Activated T-cell treated with anti-CD3 and anti-CD28 coated beads, Interleukin-2, amount 50 U/mL, for 72 hours (primary cell): ENCODE measurements at places on chromosomes 1 and 21. TPM values are rescaled to one million over a fixed set of nuclear protein-coding genes. Genes with fewer than 3 reads are reported as not detected.

The SPRR2E gene
- not detected for total RNA-seq

The HES3 gene
- total RNA-seq: not detected

The ADAMTS4 gene
- 7.7 TPM for total RNA-seq

The RAVER2 gene
- 2.7 TPM for total RNA-seq

The OLIG1 gene
- total RNA-seq: not detected

The NADK gene
- 54.0 TPM for total RNA-seq

The GLUL gene
- total RNA-seq: 96.1 TPM

The TAF1A gene
- 15.1 TPM for total RNA-seq

The CD53 gene
- total RNA-seq: 170 TPM

The WDR77 gene
- 15.7 TPM for total RNA-seq

The KIF21B gene
- 91.7 TPM for total RNA-seq

GRCh38 chr1:38239258-38239835, 192.8 kb upstream of the POU3F1 start:
- H3K27ac ChIP-seq: no peak overlapping the region
- H3K4me3 ChIP-seq: no peak overlapping the region
- H3K4me1 ChIP-seq: no peaks in the 10 kb centered on the region
- H3K36me3 ChIP-seq: no peaks in the 10 kb centered on the region
- H3K27me3 ChIP-seq: peaks cover 10% of the 10 kb centered on the region

DNA sequence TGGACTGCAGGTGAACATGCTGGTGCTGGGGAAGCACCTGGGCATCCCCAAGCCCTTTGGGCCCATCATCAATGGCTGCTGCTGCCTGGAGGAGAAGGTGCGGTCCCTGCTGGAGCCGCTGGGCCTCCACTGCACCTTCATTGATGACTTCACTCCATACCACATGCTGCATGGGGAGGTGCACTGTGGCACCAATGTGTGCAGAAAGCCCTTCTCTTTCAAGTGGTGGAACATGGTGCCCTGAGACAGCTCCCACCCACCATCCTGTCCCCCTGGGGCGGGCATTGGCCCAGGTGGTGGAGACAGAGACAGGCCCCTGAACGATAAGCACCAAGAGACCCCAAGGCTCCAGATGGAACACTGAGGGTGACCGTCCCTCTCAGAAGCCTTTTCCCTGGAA, 25.2 kb upstream of the PADI4 start:
- no peak for DNase-seq
- peaks cover 9% of the 10 kb centered on the region for H3K27me3 ChIP-seq
- H3K4me3 ChIP-seq: no peak overlapping the region

DNA sequence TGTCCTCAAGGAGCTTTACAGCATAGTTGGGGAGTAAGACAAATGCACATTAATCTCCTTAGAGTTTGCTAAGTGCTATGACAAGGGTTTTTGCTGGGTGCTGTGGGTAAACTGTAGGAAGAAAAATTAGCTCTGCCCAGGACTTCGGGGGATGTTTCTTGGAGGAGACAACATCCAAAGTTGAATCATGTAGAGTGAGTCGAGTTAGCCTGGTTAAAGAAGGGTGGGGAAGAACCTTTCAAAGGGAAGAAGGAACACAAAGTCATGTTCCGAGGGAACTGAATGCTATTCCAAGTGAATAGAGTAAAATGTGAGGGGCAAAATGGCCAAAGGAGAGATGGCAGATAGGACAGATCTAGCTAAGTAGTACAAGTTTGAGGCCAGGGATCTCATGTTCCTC, 17.1 kb downstream of the SPRTN start:
- no peak overlapping the region for H3K4me3 ChIP-seq
- no peak overlapping the region for H3K27ac ChIP-seq
- H3K36me3 ChIP-seq: peaks cover 7% of the 10 kb centered on the region
- no peak for DNase-seq

DNA sequence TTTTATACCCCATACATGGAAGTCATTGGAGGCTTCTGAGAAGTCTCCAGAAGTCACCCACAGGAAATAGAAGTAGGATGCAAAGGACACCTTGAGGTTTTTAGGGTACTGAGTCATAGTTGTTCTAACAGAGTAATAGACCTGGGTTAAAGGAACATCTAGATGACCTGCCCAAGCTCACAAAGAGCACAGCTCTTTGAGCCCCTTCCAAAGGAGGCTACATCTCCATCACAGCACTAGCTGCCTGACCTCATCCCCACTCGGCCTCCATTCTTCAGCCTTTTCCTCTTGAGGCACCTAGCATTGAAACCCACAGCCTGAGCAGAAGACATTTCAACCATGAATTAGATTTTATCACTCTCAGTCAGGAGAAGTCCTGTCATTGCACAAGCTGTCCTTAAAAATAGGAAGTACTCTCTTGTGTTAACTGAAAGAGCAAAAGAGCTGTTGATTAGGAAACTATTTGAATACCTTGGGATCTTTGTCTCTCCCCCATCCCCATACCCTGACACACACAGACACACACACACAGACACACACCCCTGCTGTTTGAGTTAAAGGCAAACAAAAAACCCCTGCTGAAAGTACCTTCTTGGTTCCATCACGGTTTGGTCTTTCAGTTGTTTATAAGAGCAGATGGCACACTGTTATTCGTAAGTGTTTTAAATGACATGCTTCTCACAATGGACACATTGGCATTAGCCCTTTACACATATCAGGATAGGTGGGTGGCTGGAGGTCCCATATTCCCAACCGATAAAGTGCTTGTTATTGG, 22.2 kb downstream of the MKNK1 start:
- H3K27me3 ChIP-seq: no peaks in the 10 kb centered on the region
- peak overlapping the region; percentile 70 for H3K27ac ChIP-seq
- peak overlapping the region; percentile 69 for H3K4me3 ChIP-seq
- H3K4me1 ChIP-seq: peaks cover 25% of the 10 kb centered on the region
- DNase-seq: peak; percentile 11

- peaks cover under 1% of the 10 kb centered on the region for H3K4me1 ChIP-seq
- peaks cover 1% of the 10 kb centered on the region for H3K27me3 ChIP-seq
- H3K36me3 ChIP-seq: peaks cover 4% of the 10 kb centered on the region
- H3K4me3 ChIP-seq: no peak overlapping the region
Observed at GRCh38 chr1:61089338-61089737, 7.0 kb downstream of the NFIA start.

- H3K4me3 ChIP-seq: peak overlapping the region; percentile 93
- DNase-seq: no peak
- H3K27ac ChIP-seq: no peak overlapping the region
- H3K36me3 ChIP-seq: no peaks in the 10 kb centered on the region
Observed at GRCh38 chr1:205287076-205287475, 34.5 kb downstream of the NUAK2 start.

DNA sequence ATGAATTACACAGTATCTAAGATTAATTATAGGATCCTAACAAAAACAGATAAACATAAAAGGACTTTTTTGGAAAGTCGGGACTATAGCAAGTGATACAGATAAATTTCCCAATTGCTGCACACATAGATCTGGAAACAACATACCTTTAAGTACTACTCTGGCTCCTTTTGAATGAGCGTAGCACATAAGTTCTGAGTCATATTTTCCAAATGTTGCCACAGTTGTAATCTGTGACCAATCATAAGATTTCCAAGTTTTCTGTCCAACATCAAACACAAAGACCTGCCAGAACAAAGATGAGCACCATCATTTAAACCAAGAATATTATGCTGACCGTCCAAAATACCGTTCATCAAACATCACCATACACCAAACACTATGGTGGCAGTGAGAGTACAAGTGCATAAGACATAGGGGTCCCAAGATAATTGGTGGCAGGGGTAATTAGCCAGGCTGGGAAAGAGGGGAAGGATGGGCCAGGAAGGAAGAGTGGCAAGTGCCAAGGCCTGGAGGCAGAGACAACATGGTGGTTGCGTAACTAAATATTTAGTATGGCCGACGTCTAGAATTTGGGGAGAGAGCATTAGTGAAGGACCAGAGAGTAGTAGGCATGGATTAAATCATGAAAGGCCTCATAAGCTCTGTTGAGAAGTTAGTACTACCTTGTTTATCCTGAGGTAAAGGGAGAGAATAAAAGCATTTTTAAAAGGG, 3.6 kb downstream of the CTBS start:
- peak overlapping the region; percentile 83 for H3K27ac ChIP-seq
- peaks cover 57% of the 10 kb centered on the region for H3K4me1 ChIP-seq
- no peak for DNase-seq
- H3K27me3 ChIP-seq: no peaks in the 10 kb centered on the region

GRCh38 chr1:205353612-205354011, 3.1 kb downstream of the KLHDC8A start:
- H3K4me1 ChIP-seq: no peaks in the 10 kb centered on the region
- H3K27ac ChIP-seq: no peak overlapping the region
- no peak for DNase-seq
- no peak overlapping the region for H3K4me3 ChIP-seq

- no peak overlapping the region for H3K27ac ChIP-seq
- DNase-seq: no peak
- no peaks in the 10 kb centered on the region for H3K36me3 ChIP-seq
- no peak overlapping the region for H3K4me3 ChIP-seq
Observed at GRCh38 chr1:59285691-59286090, 11.2 kb upstream of the FGGY start.

DNA sequence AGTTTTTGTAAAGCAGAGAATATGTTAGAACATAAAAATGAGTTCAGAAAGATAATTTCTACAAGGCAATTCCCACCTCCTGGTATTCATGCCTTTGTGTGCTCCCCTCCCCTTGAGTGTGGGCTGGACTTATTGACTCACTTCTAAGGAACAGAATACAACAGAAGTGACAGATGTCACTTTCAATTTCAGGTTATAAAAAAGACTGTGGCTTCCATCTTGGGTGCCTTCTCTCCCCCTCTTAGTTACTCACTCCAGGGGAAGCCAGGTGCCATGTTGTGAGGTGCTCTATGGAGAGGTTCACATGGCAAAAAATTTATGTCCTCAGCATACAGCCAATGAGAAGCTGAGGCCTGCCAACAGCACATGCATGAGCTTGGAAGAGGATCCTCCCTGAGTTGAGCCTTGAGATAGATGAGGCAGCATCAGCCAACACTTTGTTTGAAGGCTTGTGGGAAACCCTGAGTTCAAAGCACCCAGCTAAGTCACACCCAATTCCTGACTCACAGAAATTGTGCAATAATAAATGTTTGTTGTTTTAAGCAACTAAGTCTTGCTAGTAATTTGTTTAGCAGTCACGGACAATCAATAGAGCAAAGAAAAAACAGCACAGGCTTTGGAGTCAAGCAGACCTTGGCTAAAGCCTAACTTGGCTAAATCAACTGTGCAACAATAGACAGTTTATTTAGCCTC, 73.5 kb upstream of the NGF start:
- peaks cover 31% of the 10 kb centered on the region for H3K27me3 ChIP-seq
- H3K27ac ChIP-seq: no peak overlapping the region
- H3K4me1 ChIP-seq: peaks cover 17% of the 10 kb centered on the region
- DNase-seq: no peak

DNA sequence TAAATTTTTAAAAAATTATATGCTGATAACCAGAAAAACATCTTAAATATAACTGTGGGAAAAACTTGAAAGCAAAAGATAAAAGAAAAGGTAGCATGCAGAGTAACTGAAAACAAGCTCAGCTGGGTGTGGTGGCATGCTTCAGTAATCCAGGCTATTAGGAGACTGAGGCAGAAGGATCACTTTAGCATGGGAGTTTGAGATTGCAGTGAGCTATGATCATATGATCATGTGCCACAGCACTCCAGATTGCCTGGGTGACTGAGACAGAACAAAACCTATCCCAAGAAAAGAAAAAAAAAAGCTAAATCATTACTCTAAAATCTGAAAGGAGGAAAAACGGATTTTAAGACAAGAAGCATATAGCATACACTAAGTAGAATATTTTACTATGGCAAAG, 1624.0 kb downstream of the AMY1C start:
- H3K27ac ChIP-seq: no peak overlapping the region
- H3K4me3 ChIP-seq: no peak overlapping the region
- H3K27me3 ChIP-seq: no peaks in the 10 kb centered on the region
- H3K36me3 ChIP-seq: no peaks in the 10 kb centered on the region

DNA sequence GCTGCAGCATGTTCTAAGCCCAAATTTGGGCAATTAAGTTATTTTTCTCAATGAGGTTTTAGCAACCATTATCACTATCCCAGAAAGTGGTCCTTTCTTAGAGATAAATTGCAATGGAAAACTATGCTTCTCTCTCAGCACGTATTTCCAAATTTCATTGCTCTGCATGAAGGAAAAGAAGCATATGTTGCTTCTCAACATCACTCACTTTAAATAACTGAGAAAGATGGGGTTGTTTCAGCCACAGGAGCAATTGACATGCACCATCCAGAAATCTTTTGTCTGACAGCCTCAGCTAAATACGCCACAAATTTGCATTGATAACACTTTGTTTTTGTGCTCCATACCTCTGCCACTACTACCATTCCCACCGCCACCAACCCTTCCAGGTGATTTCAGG, 157.6 kb upstream of the PKN2 start:
- no peak overlapping the region for H3K27ac ChIP-seq
- H3K36me3 ChIP-seq: no peaks in the 10 kb centered on the region
- no peaks in the 10 kb centered on the region for H3K4me1 ChIP-seq
- H3K27me3 ChIP-seq: no peaks in the 10 kb centered on the region

GRCh38 chr1:6801966-6802365, 16.7 kb downstream of the CAMTA1 start:
- H3K4me3 ChIP-seq: no peak overlapping the region
- no peak overlapping the region for H3K27ac ChIP-seq
- DNase-seq: no peak
- no peaks in the 10 kb centered on the region for H3K27me3 ChIP-seq
- H3K4me1 ChIP-seq: peaks cover 28% of the 10 kb centered on the region

DNA sequence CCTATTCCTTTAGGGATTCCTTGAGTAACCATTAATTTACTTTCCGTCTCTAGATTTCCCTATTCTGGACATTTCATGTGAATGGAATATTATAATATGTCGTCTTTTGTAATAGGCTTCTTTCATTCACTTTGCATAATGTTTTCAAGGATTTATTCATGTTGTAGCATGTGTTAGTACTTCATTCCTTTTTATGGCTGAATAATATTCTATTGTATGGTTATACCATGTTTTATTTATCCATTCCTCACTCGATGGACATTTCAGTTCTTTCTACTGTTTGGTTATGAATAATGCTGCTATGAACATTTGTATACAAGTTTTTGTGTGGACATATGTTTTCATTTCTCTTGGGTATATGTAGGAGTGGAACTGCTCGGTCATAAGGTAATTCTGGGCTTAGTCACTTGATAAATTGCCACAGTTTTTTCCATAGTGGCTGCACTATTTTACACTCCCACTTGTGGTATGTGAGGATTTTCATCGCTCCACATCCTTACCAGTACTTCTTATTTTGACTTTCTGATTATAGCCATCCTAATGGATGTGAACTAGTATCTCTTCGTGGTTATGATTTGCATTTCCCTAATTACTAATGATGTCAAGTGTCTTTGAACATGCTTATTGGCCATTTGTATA, 17.7 kb downstream of the PPP2R5A start:
- H3K4me1 ChIP-seq: peaks cover 57% of the 10 kb centered on the region
- peak overlapping the region; percentile 50 for H3K27ac ChIP-seq
- no peaks in the 10 kb centered on the region for H3K27me3 ChIP-seq
- DNase-seq: no peak
- peak overlapping the region; percentile 49 for H3K4me3 ChIP-seq
- H3K36me3 ChIP-seq: peaks cover 4% of the 10 kb centered on the region

GRCh38 chr1:198185146-198185545, 28.3 kb downstream of the NEK7 start:
- H3K27ac ChIP-seq: peak overlapping the region; percentile 98
- no peak for DNase-seq
- peaks cover 67% of the 10 kb centered on the region for H3K4me1 ChIP-seq
- H3K36me3 ChIP-seq: no peaks in the 10 kb centered on the region
- no peak overlapping the region for H3K4me3 ChIP-seq
